ENCODE measurements at places on chromosomes 11 and 22.
A peak's percentile ranks its signal among the peaks of the same experiment; 100 is the strongest.

- no peak for DNase-seq
These were observed 2.1 kb upstream of the PTPRCAP start for GRCh38 chr11:67439321-67440228.

- peak; percentile 60 for DNase-seq
These were observed 18.0 kb downstream of the CREB3L1 start for GRCh38 chr11:46295312-46296058.

DNA sequence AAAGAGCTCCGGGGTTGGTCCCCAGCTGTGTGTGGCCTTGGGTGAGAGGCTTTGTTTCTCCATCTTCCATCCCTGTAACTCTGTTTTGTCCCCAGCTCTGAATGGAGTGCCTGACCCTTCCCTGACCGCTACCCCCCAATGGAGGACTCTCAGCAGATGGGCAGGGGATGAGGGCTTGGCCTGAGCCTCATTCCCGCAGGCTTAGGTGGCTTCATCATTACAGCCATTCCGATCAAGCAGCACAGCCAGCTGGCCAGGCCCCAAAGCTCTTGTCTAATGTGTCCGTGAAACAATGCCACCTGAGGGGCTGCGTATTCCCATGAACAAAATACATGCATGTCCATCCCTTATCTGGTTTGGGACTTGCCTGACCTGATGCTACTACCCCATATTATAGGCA, 3.9 kb upstream of the CDC42EP2 start:
- DNase-seq: no peak

DNA sequence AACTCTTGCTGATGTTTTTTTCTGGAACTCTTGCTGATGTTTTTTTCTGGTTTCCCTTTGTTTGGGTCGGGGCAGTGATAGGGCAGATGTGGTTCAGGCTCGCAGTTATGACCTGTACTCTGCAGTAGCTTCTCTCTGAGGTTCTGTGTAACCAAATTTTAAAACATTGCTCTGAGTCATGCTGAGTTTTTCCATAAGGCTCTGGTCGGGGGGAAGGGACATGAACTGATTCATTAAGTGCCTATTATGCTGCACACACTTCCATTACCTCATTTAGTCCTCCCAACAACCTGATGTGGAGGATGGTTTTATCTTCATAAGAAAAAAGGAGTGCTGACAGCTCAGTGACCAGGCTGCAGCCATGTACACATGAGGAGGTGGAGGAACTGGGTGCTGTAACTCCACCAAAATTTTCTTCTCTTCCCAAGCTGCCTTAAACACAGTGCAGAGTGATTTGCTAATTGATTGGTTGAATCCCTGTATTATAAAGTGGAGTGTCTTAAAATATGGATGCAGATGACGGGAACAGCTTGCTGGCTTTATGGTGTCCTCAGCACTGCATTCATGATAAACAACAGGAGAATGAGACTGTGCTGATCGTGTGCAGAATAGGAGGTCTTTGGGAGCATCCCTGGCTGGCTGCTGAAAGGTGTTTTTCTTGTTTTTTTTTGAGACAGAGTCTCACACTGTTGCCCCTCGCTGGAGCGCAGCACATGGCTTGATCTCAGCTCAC, 19.1 kb downstream of the TNRC6B start:
- no peak for DNase-seq

GRCh38 chr11:76820184-76820566, 37.0 kb downstream of the TSKU start:
- no peak for DNase-seq
